T follicular helper cell (primary cell): ENCODE measurements at places on chromosomes 16 and 17.

GRCh38 chr17:49688848-49689247 lies 11.0 kb upstream of the SPOP start:
- DNase-seq = no peak

DNA sequence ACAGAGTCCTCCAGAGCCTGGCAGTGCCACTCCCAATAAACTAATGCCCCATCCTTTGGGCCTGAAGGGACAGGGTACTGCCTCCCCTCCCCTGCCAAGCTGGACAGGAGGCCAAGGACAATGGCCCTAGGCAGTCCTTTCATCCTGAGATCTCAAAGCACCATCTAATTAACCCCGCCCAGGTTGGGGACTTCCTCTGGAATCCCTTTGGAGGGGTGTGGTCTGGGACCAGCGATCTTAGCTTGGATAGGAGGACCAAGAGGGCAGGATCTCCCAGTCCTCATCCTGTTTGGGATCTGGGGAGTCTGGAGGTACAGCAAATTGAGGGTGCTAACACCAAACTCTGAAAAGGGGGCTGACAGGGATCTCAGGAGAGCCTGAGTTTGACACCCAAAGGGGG lies 18.2 kb upstream of the SP6 start:
- DNase-seq = no peak

- no peak for DNase-seq
Observed at GRCh38 chr17:58377093-58377601, 25.1 kb upstream of the SUPT4H1 start.

DNA sequence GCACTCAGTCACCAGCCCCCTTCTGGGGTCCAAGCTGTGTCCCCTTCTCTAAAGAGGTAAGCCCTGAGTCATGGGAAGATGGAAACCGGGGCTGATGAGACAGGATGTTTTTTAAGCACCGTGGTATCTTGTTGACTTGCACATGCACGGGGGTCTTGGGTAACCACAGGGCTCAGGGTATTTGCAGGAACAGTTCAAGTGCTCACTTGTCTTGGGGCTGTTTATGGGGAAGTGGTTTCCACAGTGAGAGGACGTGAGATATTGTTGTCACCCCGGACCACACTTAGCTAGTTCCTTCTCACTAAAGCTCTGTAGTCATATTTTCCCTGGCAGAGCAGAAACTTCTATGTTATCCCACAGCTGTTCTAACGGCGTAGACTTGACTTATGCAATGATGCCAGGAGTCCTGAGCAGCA lies 7.7 kb downstream of the CCL3L1 start:
- DNase-seq = no peak

GRCh38 chr16:2027024-2028010 lies 615 bp downstream of the NHERF2 start:
- DNase-seq = no peak

DNA sequence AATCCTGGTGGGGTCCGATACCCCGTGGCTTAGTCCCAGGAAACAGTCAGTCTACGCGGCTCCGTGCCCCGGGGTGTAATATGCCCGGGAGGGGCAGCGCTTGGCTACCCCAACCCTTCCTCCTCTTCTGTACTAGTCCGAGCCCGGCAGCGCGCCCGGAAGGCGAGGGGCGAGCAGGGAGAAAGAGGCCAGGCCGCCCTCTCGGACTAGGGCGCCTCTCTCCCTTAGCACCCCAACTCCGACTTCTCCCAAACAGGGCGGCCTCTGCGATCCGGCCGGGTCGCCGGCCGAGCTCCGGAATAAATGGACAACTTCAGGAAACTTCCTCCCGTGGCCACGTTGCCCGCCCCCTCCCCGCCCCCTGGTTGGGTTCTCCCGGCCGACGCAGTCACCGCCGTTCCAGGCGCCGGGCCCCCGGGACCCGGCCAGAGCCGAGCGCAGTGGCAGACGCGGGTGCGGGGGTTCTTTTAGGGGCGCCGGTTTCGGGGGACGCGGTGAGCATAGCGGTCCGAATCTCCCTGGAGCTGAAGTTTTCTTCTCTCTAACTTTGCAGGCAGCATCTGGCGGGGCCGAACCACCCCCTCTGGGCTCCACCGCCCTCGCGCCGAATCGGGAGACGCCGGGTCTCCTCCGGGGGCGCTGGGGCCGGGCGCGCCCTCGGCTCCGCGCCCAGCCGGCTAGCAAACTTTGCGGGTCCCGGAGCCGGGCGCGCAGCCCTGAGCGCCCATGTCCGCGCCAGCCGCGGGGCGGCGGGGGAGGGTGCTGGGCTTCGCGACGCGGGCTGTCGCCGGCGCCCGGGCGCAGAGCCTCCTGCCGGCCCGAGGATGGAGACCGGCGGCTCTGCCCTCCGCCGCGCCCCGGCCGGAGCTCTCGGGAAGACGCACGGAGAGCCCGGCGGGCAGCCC lies at the start of gene SDK2:
Gene SDK2 (minus strand): TSS at position 301 of the 905 bp plus-strand sequence. CDS start 357 bp downstream, outside the sequence.
- no peak for DNase-seq

DNA sequence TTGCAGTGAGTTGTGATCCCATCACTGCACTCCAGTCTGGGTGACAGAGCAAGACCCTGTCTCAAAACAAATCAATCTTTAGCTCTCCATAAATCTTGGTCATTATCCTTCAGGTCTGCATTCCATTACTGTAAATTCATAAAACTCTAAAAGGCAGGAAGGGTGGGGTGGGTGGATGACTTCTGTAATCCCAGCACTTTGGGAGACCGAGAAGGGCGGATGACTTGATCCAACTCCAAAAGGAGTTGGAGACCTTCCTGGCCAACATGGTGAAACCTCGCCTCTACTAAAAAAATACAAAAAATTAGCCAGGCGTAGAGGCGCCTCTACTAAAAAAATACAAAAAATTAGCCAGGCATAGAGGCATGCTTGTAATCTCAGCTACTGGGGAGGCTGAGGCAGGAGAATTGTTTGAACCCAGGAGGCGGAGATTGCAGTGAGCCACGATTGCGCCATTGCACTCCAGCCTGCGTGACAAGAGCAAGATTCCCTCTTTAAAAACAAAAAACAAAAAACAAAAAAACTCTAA lies 2.2 kb upstream of the UBE2Z start:
- no peak for DNase-seq

DNA sequence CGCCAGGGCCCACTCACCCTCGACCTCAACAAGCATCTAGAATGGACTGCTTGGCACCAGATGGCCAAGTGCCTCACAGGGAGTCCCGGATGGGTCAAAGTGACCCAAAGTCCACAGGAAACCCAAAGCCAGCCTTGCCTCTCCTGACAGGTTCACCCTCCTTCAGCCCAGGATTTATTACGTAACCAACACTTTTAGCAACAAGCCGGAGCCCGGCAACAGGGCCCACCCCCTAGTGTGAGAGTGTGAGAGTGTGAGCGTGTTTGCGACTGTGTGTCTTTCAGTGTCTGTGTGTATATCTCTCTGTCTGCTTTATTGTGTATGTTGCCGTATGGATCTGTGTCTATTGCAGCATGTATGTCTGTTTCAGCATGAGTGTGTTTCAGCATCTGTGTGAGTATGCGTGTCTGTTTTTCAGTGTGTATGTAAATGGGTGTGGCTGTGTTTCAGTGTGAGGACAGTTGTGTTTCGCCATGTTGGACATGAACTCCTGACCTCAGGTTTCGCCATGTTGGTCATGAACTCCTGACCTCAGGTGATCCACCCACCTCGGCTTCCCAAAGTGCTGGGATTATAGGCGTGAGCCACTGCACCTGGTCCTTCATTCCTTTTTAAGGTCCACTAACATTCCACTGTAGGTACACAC lies 13.7 kb upstream of the PEMT start:
- DNase-seq = no peak

DNA sequence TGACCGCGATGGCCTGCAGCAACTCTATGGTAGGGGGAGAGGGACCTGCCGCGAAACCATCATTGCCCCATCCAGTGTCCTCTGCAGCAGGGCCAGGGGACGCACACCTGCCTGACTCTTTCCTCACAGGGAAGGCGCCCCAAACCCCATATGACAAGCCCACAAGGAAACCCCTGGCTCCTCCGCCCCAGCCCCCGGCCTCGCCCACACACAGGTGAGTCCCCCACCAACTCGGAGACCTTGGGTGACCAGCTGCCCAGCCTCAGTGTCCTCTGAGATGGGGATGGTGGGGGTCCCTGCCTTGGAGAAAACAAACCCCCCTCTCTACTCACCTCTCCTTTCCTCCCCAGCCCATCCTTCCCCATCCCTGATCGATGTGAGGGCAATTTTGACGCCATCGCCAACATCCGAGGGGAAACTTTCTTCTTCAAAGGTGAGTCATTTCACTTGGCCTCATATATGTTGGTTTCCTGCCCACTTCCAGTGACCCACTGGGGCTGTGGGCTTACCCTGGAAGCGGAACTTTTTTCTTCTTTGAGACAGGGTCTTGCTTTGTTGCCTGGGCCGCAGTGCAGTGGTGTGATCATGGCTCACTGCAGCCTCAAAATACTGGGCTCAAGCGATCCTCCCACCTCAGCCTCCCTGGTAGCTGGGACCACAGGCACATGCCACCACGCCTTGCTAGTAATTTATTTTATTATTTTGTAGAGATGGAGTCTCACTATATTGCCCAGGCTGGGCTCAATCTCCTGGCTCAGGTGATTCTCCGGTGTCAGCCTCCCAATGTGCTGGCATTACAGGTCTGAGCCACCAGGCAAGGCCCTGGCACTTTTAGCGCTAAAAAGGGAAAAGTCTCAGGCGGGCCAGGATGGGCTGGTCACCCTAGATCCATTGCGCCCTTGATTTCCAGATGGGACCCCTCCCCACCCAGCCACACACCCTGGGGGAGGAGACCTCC lies 8.0 kb upstream of the IL32 start:
- no peak for DNase-seq

GRCh38 chr17:75525806-75526554 lies 483 bp downstream of the LLGL2 start:
- no peak for DNase-seq

DNA sequence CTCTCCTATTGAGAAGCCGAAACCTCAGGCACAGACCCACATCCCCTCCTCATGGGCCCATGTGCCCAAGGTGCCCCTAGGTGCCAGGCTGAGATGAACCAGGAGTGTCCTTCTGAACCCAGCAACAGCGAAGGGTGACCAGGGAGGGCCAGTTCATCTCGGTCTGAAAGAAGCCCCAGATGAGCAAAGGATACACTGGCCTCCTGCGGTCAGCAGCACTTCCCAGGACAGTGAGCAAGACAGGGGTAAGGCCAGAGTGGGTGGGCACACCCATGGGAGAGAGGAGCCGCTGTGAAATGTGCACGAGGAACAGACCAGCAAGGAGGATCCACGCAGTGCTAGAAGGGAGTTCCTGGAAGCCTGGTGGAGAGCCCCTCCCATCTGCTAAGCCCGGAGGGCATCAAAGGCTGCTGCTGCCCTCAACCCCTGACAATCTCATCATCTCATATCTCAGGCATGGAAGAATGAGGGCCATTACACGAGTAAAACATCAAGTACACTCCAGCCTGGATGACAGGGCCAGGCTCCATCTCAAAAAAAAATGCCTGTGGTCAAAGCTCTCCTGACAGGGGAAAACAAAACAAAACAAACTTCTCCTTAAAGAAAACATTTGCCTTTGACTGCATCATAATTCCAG lies 3.3 kb upstream of the HBZ start:
- no peak for DNase-seq

- DNase-seq = no peak
Observed at GRCh38 chr17:81243333-81243664, 4.2 kb downstream of the NDUFAF8 start.

DNA sequence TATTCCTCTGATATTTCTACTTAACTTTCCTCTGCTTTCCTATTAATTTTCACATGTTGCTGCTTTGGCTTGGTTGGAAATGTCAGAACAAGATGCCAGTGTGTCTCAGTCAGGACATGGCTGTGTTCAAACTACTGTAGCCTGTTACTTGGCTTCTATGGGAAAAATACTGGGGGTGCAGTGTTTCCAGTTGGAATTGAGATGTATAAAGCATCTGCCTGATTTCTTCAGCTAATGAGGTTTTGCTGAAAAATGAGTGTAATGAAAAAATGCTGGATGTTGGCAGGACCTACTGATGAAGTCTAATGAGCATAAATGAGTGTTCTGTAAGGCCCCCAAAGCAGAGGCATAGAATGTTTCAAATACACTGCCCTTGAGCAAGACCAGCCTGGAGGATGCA lies 166.6 kb downstream of the PHKB start:
- no peak for DNase-seq

GRCh38 chr17:21551081-21551881 lies 141.0 kb upstream of the KCNJ18 start:
- DNase-seq = peak; percentile 75

- no peak for DNase-seq
Observed at GRCh38 chr16:4673387-4674046, 19.8 kb upstream of the NUDT16L1 start.

GRCh38 chr17:63682981-63683380 lies 16.9 kb downstream of the LIMD2 start:
- DNase-seq = no peak

DNA sequence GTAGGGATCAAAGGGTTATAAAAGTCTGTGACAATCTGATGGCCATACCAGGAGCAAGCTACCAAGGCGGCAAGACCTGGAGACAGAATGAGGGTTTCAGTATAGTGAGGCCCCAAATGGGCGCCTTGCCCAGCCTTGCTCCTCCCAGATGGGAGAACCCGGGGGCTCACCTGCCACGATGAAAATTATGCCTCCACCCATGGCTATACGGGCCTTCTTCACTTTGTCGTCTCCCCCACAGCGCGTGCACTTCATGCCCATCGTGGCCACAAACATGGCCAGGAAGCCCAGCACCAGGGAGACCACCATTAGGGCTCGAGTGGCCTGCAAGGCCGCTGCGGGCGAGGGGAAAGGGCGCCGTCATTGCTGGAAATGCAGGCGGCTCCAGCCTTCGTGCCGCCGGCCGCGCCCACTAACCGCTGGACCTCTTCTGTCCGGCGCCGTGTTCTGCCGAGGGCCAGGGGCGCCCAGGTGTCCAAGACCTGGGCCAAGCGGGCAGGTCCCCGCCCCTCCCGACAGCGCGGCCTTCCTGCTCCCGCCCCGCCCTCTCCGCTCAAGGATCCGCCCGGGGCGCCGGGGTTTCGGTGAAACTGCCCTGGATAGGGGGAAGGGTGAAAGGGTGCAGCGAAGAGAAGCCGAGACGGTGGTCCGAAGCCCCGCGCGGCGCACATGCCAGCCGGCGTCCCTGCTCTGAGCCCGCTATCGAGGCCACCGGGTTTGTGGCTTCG lies 1.5 kb downstream of the CLDN7 start:
- no peak for DNase-seq

DNA sequence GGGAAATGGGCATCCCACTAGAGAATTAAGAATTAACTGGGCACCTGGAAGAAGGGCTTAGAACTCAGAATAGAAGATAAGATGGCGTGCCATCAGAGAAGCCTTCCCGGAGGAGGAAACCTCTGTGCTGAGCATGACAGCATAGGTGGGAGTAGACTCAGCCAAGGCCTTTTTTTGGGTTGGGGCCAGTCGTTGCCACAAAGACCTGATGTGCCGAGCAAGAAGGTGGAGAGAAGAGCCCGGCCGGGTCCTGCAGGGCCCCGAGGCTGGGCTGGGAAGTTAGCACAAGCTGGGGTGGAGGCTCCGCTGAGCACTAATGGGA lies 1.1 kb upstream of the RAB11FIP4 start:
- no peak for DNase-seq

GRCh38 chr17:17628388-17629008 lies 37.0 kb upstream of the PEMT start:
- no peak for DNase-seq

DNA sequence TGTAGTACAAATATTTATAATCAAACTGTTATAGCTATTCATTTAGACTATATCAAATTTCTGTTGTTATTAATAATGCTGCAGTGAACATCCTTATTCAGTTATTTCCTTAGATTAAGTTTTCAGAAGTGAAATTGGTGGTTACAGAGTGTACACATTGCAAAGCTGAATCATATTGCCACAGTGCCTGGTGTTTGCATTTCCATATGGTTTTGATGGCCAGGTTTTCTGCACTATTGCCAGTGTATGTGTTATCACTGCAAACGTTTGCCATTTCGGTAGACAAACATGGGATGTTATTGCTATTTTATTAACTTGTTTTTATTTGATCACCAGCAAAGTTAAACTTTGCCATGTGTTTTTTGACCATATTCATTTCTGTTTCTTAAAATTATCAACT lies 259.4 kb downstream of the CDH13 start:
- DNase-seq = no peak
